Bone marrow (tissue), 2 donors: ENCODE measurements at places on chromosomes 2 and 18.

GRCh38 chr2:181312515-181312927 lies 144.7 kb upstream of the ITGA4 start:
- no peak for DNase-seq

- no peak for DNase-seq
These were observed 22.1 kb downstream of the IKZF2 start for GRCh38 chr2:213129311-213129710.

- DNase-seq, result no peak
These were observed 152.3 kb downstream of the MEIS1 start for GRCh38 chr2:66587216-66587615.

DNA sequence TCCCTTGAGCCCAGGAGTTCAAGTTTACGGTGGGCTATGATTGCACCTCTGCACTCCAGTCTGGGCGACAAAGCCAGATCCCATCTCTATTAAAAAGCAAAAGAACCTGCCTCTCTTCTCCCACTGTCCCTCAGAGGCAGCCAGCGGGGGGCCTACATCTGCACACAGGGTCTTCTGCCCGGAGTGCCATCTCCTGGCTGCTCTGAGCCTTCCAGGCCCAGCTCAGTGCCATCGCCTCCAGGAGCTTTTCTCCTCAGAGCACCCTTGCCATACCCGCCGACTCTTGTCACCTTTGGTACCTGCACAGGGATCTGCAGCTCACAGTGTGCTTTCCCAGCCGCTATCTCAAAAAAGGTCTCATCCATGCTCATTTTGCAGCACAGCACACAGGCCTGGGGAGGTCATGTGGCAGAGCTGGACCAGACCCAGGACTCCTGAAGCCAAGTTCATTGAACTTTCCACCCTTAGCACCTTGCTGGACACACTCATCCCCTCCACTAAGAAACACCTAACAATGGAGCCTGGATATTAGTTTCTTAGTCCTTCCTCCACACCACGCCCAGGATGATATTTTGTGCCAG lies 186.3 kb downstream of the HAUS1 start:
- DNase-seq, result no peak

DNA sequence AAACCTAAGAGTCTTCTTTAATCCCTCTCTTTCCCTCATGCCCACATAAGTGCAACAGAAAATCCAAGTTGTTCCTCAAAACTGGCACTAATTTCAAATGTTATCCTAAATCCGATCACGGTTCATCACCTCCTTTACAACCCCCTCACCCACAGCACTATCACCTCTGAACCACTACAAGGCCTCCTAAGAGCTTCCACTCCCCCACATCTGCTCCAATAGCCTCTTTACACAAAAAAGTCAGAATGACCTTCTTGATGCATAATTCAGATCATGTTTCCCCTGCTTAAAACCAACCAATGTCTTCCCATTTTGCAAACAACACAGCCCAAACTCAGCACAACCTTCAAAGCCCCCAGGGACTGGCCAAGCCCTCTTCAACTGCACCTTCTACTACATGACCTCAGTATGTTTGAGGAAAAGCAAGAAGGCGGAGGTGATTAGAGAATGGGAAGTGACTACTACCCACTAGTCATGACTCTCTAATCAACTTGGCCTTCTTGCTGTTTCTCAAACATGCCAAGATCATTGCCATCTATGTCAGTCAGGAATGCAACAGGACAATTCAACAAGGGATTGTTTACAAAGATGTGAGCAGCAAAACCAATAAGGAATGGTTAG lies 34.6 kb upstream of the GCC2 start:
- DNase-seq, result no peak

DNA sequence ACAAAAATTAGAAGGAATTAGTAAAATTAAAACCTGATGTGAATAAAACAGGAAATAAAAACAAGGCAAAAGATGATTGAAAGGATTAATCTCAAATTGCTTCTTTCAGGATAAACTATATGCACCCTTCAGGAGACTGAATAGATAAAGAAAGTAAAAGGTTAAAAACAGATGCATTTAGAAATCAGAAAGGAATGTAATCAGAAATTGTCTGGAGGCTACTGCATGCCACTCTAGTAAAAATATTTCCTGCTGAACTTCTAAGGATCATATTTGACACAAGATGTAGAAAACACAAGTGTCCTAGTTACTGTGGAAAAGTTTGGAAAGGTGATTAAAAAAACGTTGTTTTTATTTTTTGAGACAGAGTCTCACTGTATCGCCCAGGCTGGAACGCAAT lies 16.2 kb downstream of the CHCHD5 start:
- no peak for DNase-seq

DNA sequence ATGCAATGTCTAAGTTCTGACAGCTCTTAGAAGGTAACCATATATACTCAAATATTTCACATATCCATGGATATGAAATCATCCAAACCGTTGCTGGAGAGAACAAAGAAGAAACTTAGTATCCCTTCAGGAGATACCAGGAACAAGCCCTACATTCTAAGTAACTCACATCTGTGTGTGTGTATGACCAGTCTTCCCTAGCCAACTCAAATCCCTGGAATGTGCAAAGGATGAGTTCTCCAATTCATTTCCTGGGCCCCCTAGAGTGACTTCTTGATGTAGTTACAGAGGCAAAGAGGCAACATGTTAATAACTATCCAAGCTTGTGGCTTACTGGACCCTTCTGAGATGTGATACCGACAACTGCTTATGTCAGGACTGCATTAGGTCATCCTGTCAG lies 20.1 kb downstream of the TPGS2 start:
- no peak for DNase-seq

GRCh38 chr2:130345611-130346010 lies 2.9 kb downstream of the IMP4 start:
- no peak for DNase-seq

- DNase-seq, result no peak
These were observed 15.6 kb upstream of the OTOF start for GRCh38 chr2:26493566-26493965.

GRCh38 chr2:9160732-9161131 lies 45.9 kb upstream of the ASAP2 start:
- no peak for DNase-seq

- DNase-seq, result no peak
These were observed 27.8 kb downstream of the ARHGAP15 start for GRCh38 chr2:143157001-143157400.

DNA sequence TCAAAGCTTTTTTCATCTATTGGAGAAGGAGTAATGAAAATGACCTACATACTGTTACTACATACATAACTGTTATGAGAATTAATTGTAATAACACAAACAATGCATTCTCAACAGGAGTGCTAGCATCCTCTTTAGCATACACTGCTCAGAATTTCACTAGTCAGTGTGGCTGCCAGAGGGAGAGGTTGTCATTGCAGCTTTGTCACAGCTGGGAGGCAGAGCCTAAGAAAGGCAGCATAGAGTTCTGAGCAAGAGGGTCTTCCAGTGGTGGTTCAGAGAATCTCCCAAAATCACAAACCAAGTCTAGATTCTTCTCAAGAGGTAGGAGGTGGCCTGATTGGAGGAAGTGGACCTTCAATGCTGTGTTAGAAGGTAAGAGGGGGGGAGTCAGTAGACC lies 286.7 kb upstream of the CYRIA start:
- no peak for DNase-seq

DNA sequence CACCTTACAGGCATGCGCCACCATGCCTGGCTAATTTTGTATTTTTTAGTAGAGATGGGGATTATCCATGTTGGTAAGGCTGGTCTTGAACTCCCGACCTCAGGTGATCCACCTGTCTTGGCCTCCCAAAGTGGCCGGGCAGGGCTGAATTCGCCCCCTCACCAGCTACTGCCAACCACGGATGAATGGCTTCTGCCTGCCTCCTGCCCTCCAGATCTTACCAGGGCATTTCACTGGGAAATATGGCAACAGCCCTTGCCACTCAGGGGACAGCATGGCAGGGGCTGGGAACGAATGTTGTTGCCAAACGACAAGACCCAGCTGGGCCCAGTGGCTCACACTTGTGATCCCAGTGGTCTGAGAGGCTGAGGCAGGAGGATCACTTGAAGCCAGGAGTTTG lies 1.8 kb upstream of the ALPP start:
- DNase-seq, result no peak

- no peak for DNase-seq
These were observed 3.1 kb upstream of the SULT1C2 start for GRCh38 chr2:108285616-108286015.

GRCh38 chr2:26455670-26456439 lies 22.1 kb downstream of the OTOF start:
- DNase-seq, result no peak

- no peak for DNase-seq
These were observed 106.1 kb downstream of the ICA1L start for GRCh38 chr2:202765436-202765835.

GRCh38 chr2:121977326-121977725 lies 221.9 kb downstream of the TSN start:
- DNase-seq, result no peak

GRCh38 chr18:63073481-63073880 lies 246.1 kb downstream of the BCL2 start:
- DNase-seq, result no peak

- DNase-seq, result no peak
These were observed 53.7 kb downstream of the TWIST2 start for GRCh38 chr2:238901461-238902057.

DNA sequence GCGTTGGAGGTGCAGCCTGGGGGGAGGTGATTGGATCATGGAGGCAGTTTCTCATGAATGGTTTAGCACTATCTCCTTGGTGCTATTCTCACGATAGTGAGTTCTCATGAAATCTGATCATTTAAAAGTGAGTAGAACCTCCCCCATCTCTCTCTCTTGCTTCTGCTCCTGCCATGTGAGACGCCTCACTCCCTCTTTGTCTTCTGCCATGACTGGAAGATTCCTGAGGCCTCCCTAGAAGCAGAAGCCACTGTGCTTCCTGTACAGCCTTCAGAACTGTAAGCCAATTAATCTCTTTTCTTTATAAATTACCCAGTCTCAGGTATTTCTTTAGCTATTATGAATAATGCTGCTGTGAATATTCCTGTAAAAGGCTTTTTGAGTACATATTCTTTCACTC lies 52.9 kb downstream of the SERPINB7 start:
- no peak for DNase-seq

- peak; percentile 41 for DNase-seq
These were observed 8.5 kb downstream of the HES6 start for GRCh38 chr2:238231251-238231793.

DNA sequence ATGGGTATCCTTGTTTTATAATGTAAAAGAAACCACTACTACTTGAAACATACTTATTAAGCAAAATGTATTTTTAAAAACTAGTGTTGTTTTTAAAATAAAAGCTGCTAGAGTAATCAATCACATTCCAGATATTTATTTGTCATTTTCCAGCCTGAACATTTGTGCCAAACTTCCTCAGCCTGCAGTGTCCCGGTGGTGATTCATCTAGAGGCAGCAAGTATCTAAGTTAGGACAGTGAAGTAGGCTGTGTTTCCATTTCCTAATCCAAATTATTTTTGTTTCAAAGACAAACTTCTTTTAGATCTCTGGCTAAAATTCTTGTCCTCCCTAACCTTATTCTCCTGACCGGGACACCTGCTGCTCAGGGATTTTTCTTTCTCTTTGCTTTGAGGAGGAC lies 12.8 kb upstream of the GCG start:
- no peak for DNase-seq

DNA sequence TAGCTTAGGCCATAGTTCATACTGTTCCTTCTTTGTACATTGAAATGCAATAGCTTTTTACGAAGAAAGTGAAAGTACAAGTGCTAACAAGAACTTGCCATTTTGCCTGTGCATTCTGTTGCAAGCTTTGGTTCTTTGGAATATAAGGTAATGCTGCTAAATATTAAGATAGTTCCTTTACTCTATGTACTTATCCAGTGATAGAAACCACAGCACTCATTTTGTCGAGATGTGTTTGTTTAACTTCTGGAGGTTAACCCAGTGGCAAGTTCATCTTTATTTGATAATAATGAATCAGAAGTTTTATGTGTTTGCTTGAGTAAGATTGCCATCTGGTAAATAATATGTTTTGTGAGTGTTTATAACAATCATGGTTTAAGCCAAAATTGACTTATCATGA lies 373.1 kb upstream of the FANCL start:
- DNase-seq, result no peak

DNA sequence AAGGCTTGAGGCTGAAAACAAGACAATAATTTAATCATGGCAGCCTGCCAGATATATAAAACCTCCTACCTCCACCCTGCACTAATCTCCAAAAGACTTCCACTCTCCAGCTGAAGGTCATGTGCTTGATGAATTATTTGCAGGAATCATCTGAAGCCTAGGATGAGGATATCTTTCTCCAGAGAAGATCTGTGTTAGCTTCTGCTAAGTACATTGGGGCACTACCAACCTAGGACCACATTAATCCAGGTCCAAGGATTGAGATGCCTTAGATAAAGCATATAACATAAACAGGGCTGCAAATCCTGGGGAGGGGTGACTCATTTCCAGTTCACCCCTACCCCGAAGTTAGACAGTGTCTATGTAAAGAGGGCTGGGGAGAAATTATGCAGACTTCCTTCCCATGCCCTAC lies 80.5 kb upstream of the FRZB start:
- no peak for DNase-seq

GRCh38 chr2:10777111-10777841 lies 35.3 kb downstream of the PDIA6 start:
- DNase-seq, result no peak

GRCh38 chr18:40608226-40608625 lies 1346.8 kb upstream of the PIK3C3 start:
- no peak for DNase-seq

- DNase-seq, result no peak
These were observed 239.3 kb downstream of the HAUS1 start for GRCh38 chr18:46343456-46343855.

GRCh38 chr2:134453973-134454372 lies 200.1 kb downstream of the MGAT5 start:
- no peak for DNase-seq

DNA sequence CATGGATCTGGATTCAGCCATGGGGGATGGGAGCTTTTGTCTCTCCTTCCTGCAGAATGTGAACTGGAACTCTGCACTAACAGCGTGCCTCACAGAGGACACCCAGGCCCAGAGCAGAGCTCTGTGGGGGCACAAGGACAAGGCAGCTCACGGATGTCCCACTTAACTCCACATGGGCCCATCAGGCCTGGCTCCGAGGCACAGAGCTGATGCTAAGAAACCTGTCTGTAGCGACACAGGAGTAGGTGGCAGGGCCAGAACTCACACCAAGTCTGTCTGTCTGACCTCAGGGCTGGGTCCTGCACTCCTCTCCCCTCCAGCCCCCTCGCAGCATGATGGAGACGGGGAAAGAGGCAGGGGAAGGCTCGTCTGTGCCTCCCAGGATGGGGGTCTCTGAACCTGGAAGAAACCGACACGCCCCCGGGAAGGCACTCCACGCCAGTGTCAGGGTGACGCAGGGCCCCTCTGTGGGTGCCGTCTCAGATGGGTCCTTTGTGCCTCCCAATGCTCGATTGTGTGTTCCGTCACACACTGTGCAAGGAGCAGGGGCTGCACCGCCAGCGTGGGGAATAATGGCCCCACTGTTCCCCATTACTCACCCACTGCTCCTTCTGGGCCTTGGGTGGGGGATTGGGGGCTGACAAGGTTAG lies 36.6 kb downstream of the FAM178B start:
- no peak for DNase-seq
